Naive thymus-derived CD8-positive, alpha-beta T cell (primary cell): ENCODE measurements at places on chromosomes 4 and X.
A peak's percentile ranks its signal among the peaks of the same experiment; 100 is the strongest.

- H3K4me1 ChIP-seq: peaks cover 11% of the 10 kb centered on the region
- no peak for DNase-seq
- no peak overlapping the region for H3K27ac ChIP-seq
- H3K4me3 ChIP-seq: no peak overlapping the region
- H3K36me3 ChIP-seq: no peaks in the 10 kb centered on the region
Observed at GRCh38 chr4:184099535-184099966, 118.1 kb downstream of the ENPP6 start.

DNA sequence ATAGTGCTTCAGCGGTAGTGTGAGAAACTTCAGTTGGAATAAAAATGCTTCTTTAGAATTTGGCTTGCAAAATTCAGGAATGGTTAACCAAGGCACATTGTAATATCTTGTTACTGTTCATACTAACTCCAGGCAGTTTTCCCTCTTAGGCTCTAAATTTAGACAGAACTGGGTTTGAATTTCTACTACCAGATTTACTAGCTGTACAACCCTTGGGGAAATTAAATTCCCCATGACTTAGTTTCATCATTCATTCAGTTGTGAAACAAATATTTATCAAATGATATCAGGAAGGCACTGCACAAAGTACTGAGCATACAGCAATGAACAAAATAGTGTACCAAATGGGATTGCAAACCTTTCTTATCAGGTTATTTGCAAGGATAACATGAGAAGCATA lies 135.0 kb upstream of the IL15 start:
- no peak for DNase-seq
- no peaks in the 10 kb centered on the region for H3K4me1 ChIP-seq

DNA sequence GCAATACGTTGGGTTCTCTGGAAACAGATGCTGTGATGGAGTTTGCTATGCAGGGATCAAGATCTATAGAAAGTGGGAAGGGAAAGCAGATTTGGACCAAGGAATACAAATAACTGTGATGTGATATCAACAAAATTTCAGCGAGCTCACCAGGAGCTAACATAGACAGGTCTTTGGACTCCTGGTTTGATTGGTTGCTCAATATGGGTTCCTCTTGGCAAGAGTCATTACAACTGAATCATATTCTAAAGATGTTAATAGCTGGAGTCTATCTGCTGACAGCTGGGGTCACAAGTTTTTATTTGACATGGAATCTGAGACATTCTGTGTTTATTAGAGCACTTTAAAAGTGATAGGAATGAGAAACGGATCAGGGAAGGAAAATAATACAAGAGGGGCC lies 637.6 kb upstream of the GNPDA2 start:
- no peak for DNase-seq
- no peaks in the 10 kb centered on the region for H3K36me3 ChIP-seq
- no peak overlapping the region for H3K27ac ChIP-seq
- no peak overlapping the region for H3K4me3 ChIP-seq
- no peaks in the 10 kb centered on the region for H3K4me1 ChIP-seq

DNA sequence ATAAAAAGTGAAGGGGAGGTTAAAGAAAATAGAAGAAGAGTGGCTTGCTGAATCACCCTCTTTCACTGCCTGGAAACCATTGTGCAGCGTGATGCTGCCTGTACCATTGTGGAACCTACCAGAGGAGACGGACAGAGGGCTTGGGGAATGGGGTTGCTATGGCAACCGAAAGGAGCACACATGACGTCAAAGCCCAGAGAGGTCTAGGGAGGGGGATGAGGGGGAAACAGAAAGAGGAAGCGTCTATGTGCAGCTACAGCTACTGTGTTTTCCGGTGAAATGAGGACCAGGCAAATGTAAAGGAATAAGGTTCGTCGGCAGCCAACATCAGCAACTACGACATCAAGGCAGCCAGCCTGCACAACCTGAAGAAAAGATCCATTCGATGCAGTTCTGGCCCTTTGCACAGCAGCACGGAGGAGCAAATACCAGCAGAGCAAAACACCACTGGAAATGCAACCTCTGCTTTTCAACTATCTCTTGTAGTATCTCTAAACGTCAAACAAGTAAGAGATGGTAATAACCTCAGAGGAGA lies at the start of gene MAPK10:
MAPK10 (minus strand) TSS at position 110 of the 535 bp plus-strand sequence.
- H3K27ac ChIP-seq: peak within 1 kb of the TSS; percentile 77
- peaks cover 6% of the 10 kb centered on the region for H3K4me1 ChIP-seq
- H3K4me3 ChIP-seq: peak within 1 kb of the TSS; percentile 88
- no peaks in the 10 kb centered on the region for H3K27me3 ChIP-seq

GRCh38 chr4:6420972-6421371 lies 51.4 kb downstream of the PPP2R2C start:
- H3K27ac ChIP-seq: no peak overlapping the region
- no peaks in the 10 kb centered on the region for H3K36me3 ChIP-seq
- no peaks in the 10 kb centered on the region for H3K4me1 ChIP-seq
- no peak overlapping the region for H3K4me3 ChIP-seq
- DNase-seq: no peak

GRCh38 chrX:143988356-143988755 lies 104.5 kb downstream of the UBE2NL start:
- H3K27me3 ChIP-seq: no peaks in the 10 kb centered on the region
- no peaks in the 10 kb centered on the region for H3K36me3 ChIP-seq
- no peak overlapping the region for H3K27ac ChIP-seq
- DNase-seq: no peak
- no peaks in the 10 kb centered on the region for H3K4me1 ChIP-seq
- H3K4me3 ChIP-seq: no peak overlapping the region

- no peak for DNase-seq
- H3K4me3 ChIP-seq: no peak overlapping the region
- no peaks in the 10 kb centered on the region for H3K36me3 ChIP-seq
- H3K27ac ChIP-seq: no peak overlapping the region
- H3K27me3 ChIP-seq: no peaks in the 10 kb centered on the region
Observed at GRCh38 chr4:8283161-8283560, 13.6 kb downstream of the HTRA3 start.

GRCh38 chrX:119502727-119503483 lies 34.7 kb downstream of the SLC25A5 start:
- peaks cover 18% of the 10 kb centered on the region for H3K4me1 ChIP-seq
- peak; percentile 64 for DNase-seq
- peak overlapping the region; percentile 75 for H3K4me3 ChIP-seq
- H3K27me3 ChIP-seq: no peaks in the 10 kb centered on the region
- H3K36me3 ChIP-seq: no peaks in the 10 kb centered on the region

DNA sequence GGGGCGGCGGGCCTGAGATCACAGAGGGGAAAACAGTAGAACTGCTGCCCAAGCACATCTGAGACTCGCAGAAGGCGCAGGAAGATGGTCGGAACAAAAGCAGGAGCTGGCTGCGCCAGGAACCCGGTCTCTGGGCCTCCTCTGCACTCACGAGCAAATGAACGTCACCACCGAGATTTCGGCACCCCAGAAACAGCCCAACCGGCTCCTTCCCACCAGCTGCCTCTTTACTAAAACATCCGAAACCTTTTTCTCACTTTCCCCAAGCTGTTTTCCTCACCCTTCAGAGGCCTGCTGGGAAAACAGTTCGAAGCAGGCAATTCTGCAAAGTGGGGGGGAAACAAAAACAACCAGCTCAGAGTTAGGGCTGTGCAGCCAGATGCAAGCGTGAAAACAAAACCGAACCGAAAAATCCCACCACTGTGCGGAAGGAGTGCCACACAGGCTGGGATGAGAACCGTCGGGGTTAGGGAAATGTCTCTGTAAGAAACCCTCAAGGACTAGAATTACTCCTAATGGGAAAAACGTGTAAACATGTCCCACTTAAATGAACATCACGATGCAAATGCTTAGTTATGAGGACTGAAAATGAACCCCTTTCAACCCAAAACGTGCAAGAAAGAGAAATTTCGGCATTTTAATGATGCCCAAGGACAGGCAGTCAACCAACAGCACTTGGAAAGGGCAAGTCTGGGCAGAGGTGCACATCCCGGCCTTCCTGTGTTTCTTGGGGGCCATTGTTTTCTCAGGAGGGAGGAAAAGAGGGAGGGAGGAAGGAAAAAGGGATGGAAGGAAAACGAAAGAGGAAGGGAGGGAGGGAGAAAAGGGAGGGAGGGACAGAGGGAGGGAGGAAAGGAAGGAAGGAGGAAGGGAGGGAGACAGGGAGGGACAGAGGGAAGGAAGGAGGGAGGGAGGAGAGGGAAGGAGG lies 15.8 kb downstream of the DHRSX start:
- peaks cover 3% of the 10 kb centered on the region for H3K4me1 ChIP-seq
- DNase-seq: no peak
- no peak overlapping the region for H3K4me3 ChIP-seq
- no peaks in the 10 kb centered on the region for H3K27me3 ChIP-seq

DNA sequence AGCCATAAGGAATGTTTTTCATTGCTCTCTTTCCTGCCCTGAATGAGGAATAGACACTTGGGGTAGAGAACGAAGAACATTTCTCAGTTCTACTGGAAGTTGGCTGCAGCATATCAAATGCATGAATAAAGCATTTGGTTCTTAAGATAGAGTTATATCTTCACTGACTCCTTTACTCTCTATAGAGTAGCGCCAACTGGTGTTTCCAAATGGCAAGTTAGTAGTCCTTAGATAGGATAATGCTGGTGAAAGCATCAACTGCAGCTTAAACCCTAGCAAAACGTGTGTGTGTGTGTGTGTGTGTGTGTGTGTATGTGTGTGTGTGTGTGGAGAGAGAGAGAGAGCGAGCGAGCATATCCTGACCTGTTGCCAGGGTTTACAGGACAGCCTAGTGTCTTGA lies 62.2 kb upstream of the FRMPD4 start:
- no peak for DNase-seq
- no peak overlapping the region for H3K27ac ChIP-seq
- no peaks in the 10 kb centered on the region for H3K27me3 ChIP-seq
- H3K36me3 ChIP-seq: no peaks in the 10 kb centered on the region

DNA sequence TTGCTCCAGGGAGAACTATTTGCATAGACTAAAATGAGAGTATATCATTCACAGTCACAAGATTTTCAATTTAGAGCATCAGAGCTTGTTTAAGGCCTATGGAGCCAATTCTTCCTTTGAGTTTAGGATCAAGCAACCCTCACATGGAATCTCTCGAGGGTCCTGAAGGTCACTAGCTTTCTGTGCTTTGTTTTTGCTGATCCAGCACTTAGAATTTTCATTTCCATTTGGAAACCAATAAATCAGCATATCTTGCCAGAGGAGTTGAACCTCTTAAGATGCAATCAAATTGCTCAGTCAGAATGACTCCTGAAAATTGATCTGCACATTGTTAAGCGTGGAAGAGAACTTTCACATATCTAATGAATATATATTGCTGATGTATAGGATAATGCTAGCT lies 1039.6 kb downstream of the PDHA2 start:
- no peaks in the 10 kb centered on the region for H3K27me3 ChIP-seq
- no peak overlapping the region for H3K4me3 ChIP-seq
- H3K4me1 ChIP-seq: no peaks in the 10 kb centered on the region
- no peaks in the 10 kb centered on the region for H3K36me3 ChIP-seq
- no peak for DNase-seq

DNA sequence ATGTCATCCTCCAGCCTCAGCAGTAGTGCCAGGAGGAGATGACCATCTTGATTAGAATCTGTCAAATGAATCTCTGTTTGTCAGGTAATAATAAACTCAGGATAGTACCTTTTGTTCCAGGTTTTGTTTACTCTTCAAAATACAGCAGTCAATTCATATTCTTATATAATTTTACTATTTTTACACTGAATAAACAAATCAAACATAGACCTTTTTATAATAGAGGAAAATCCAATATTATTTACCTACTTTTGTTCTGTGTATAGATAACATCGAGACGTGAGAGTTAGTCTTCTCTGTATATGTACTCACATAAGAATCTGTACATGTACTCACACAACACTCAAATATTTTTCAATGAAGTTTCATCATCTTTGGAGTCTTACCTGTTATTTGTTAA lies 365.4 kb upstream of the EPHA5 start:
- H3K36me3 ChIP-seq: no peaks in the 10 kb centered on the region
- no peak for DNase-seq
- no peak overlapping the region for H3K27ac ChIP-seq
- H3K27me3 ChIP-seq: no peaks in the 10 kb centered on the region

DNA sequence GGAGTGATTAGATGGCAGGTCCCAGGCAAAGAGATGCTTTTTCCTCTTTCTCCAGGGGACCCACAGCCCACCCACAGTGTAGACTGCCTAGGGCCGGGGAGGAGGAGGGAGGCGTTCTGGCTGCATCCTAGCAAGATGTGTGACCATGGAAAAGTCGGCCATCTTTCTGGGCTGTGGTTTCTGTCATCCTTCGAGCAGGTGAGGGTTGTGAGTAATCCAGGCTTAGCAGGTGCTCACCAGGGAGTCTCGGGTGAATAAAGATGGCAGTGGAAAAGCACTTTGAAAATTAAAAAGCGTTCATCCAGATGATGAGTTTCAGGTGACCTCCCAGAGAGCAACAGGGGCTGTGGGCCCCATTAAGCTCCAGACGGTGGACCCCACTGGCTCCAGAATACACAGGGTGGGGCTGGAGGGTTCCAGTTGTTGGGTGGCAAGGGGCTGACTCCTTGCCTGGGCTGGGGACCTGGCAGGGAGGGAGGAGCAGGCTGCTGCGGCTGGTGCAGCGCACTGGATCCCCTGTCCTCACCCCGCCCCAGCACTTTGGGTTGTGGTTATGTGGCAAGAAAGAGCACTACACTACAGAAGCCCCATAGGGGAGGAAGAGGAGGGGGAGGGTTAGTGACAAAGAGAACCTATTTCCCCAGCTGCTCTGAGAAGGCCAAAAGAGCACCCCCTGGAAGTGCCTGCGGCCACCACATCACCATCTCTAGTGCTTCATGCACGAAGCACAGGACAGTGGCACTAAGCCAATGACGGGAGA lies 23.7 kb downstream of the ELF4 start:
- peak; percentile 85 for DNase-seq
- H3K27ac ChIP-seq: peak overlapping the region; percentile 90
- H3K27me3 ChIP-seq: no peaks in the 10 kb centered on the region

GRCh38 chr4:137851435-137851834 lies 319.1 kb upstream of the PCDH18 start:
- no peaks in the 10 kb centered on the region for H3K4me1 ChIP-seq
- no peaks in the 10 kb centered on the region for H3K27me3 ChIP-seq
- H3K36me3 ChIP-seq: no peaks in the 10 kb centered on the region
- no peak overlapping the region for H3K4me3 ChIP-seq

- no peaks in the 10 kb centered on the region for H3K36me3 ChIP-seq
- H3K4me1 ChIP-seq: peaks cover 23% of the 10 kb centered on the region
- peak overlapping the region; percentile 48 for H3K27ac ChIP-seq
- peak; percentile 65 for DNase-seq
Observed at GRCh38 chrX:47623540-47624027, 3.9 kb upstream of the SYN1 start.

DNA sequence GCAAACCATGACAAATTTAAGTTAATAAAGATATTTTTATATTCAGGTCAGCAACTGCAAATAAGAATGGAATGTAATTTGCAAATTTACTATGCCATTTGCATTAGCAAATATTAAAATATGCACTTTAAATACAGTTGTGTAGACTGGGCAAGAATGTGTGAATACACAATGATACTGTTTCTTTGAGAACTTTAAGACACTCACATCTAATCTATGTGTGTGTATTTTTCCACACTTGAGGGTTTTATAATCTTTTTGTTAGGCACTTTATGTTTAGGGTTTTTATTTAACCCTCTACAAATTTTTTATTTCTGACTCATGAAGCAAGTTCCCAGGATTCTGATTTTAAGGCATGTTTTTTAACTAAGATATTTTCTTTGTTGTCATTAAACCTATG lies 23.9 kb upstream of the NDNF start:
- DNase-seq: no peak
- H3K27me3 ChIP-seq: no peaks in the 10 kb centered on the region
- no peak overlapping the region for H3K27ac ChIP-seq
- H3K36me3 ChIP-seq: no peaks in the 10 kb centered on the region
- H3K4me3 ChIP-seq: no peak overlapping the region

- H3K36me3 ChIP-seq: no peaks in the 10 kb centered on the region
- no peak for DNase-seq
- H3K27me3 ChIP-seq: peaks cover 3% of the 10 kb centered on the region
- no peaks in the 10 kb centered on the region for H3K4me1 ChIP-seq
- no peak overlapping the region for H3K4me3 ChIP-seq
- H3K27ac ChIP-seq: no peak overlapping the region
Observed at GRCh38 chr4:110793381-110793801, 170.5 kb upstream of the PITX2 start.
